Transverse colon (tissue), 4 donors: ENCODE measurements at places on chromosomes 3 and 15. TPM values are rescaled to one million over a fixed set of nuclear protein-coding genes. Genes with fewer than 3 reads are reported as not detected.

GRCh38 chr15:76448755-76449154 lies 112.2 kb downstream of the ISL2 start:
- H3K27me3 ChIP-seq: no peaks in the 10 kb centered on the region
- no peak overlapping the region for H3K4me3 ChIP-seq
- DNase-seq: no peak

- H3K4me3 ChIP-seq: no peak overlapping the region
- DNase-seq: no peak
- H3K27ac ChIP-seq: no peak overlapping the region
- no peaks in the 10 kb centered on the region for H3K36me3 ChIP-seq
Measured at GRCh38 chr15:27774191-27774590, 324.9 kb downstream of the OCA2 start.

DNA sequence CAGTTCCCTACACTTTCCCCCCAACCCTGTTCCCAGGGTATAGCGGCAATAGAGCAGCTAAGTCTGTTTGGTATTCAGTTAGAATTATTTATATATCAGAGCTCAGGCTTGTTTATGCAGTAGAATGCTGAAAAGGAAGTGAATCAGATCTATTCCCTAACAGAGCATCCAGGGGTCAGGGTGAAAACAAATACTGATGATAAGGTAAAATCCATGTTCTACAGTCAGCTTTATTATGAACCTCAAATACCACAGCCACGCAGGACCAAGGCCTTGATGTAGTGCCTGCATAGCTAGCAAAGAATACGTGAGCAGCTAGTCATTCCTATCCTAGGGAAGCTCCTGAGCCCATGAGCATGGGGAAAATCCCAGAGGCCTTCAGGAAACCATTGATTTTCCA lies 229.7 kb upstream of the ICE2 start:
- no peaks in the 10 kb centered on the region for H3K27me3 ChIP-seq
- H3K36me3 ChIP-seq: no peaks in the 10 kb centered on the region

DNA sequence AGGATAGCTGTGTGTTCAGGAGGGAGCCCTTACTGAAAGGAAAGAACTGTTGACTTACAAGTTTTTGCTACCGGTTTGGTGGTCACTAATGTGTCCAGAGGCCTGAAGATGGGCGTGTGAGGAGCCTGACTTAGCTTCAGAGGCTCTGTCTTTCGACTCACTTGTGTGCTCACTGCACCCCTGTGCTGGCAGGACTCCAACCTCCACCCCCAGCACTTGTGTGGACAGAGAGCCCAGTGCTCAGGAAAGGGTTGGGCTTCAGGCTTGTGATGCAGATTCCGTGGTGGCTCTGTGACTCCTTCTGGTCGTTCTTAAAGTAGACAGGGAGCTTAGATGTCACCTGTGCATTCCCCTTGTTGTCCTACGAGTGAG lies 100.9 kb downstream of the PGPEP1L start:
- no peak for DNase-seq
- peak overlapping the region; percentile 40 for H3K27ac ChIP-seq
- H3K4me3 ChIP-seq: no peak overlapping the region
- H3K27me3 ChIP-seq: no peaks in the 10 kb centered on the region
- H3K36me3 ChIP-seq: no peaks in the 10 kb centered on the region
- H3K4me1 ChIP-seq: peaks cover 10% of the 10 kb centered on the region

DNA sequence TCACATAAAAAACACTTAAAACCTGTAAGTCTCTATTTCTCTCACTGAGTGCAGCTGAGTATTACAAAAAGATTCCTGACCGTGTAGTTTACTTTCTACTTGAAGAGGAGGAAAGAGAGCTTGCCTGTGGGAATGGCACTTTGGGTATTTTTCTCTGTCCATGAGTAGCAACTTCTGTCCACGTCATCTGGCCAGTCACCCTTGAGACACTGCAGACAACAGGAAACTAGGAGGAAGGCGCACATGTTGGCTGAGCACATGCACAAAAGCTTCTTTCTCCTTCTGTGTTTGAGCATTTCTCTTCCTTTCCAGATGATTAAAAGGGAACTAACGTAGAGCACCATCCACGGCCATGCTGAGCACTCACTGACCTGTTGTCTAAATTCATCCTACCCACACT lies 19.7 kb downstream of the STARD5 start:
- H3K4me3 ChIP-seq: no peak overlapping the region
- H3K27me3 ChIP-seq: no peaks in the 10 kb centered on the region
- no peak for DNase-seq
- H3K27ac ChIP-seq: peak overlapping the region; percentile 63
- H3K36me3 ChIP-seq: no peaks in the 10 kb centered on the region

DNA sequence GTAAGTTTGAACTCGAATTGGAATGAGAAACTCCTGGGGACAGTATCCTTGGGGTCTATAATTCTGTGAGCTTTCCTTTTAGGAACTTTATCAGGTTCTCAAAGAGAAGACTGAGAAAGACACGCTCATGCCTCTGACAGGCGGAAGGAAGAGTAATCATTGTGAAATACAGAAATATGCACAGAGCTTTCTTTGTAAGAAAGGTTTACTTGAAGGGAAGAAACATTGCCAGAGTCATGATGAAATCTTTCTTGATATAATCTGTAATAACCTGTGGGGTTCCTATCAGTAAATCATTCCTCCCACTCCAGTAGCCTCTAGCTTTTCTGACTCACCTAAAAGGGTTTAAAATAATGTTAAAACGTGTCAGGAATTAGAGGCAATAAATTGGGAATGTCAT lies 83.6 kb upstream of the CCDC39 start:
- no peak overlapping the region for H3K27ac ChIP-seq
- no peak for DNase-seq
- no peaks in the 10 kb centered on the region for H3K27me3 ChIP-seq
- H3K36me3 ChIP-seq: no peaks in the 10 kb centered on the region
- no peaks in the 10 kb centered on the region for H3K4me1 ChIP-seq

DNA sequence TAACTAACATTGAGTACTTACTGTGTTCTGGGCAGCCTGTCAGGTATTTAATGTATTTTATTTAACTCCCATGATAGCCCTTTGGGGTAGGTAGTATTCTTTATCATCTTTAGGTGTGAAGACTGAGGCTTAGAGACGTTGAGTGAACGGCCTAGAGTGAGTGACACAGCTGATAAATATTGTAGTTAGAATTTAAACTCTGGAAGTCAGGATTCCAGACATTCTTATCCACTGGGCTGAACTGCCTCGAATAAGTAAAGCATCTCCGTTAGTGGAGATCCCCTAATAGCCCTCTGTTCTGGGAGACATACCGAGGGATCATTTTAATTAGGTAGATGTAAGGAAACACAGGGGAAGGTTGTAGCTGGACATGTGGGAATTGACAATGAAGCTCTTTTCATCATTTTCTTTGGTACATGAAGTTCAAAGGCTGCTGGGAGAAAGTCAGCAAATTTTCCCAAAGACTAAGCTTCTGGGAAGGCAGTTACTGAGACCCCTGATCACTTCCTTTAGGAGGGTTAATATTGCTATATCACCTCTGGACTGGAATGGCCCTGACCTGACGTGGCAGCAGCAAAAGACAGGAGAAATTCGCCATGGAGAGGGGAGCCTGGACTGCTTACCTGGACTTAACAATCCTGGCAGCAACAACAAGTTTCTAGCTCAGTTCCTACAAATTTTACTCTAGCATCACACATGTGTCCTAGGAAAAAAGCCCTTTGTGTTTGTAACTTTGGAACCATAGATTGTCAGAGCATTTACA lies 11.7 kb upstream of the PDCD6IP start:
- H3K36me3 ChIP-seq: no peaks in the 10 kb centered on the region
- no peak for DNase-seq
- peaks cover 4% of the 10 kb centered on the region for H3K4me1 ChIP-seq
- H3K27me3 ChIP-seq: no peaks in the 10 kb centered on the region

- H3K27me3 ChIP-seq: no peaks in the 10 kb centered on the region
- no peak overlapping the region for H3K4me3 ChIP-seq
- H3K27ac ChIP-seq: peak overlapping the region; percentile 14
Measured at GRCh38 chr15:71279757-71280141, 164.5 kb downstream of the THSD4 start.

DNA sequence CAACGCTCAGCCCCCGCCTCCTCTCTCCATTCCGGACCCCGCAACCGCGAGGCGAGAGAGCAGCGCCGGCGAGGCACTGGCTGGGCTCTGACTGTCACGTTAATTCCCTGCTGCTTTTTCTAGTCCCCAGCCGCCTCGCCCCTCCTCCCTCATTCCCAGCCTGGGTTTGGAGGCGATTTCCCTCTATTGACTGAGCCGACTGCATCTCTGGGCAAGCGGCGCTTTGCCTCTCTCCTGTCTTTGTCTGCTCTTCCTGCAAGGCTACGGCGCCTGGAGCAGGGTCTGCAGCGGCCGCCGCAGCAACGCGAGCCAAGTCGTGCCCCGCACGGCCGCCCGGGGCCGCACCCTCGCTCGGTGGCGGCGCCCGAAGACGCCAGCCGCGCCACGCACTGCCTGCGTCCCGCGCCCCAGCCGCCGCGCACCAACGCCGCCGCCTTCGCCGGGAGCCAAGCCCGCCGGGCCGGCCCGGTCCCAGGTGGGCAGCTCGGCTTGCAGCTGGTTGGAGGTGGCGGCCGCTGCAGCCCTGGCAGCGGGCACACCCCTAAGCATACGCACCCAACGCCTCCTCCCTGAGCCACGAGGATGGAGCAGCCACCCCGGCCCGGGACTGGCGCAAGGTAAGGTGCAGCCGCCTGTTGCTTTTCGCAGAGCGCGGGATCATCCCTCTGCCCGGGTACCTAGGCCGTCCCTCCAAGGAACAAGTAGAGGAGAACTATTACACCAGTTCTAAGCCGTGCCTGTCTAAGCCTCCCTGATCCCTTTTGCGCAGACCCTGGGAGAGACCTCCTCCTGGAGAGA lies at the start of gene LRRC3B:
TSS of gene LRRC3B (plus strand) at position 152 of the 798 bp plus-strand sequence. CDS start 86,901 bp downstream, outside the sequence.
- H3K36me3 ChIP-seq: no peaks in the 10 kb centered on the region
- no peaks in the 10 kb centered on the region for H3K4me1 ChIP-seq
- no peak within 1 kb of the TSS for H3K27ac ChIP-seq
- peak within 1 kb of the TSS; percentile 46 for H3K4me3 ChIP-seq

DNA sequence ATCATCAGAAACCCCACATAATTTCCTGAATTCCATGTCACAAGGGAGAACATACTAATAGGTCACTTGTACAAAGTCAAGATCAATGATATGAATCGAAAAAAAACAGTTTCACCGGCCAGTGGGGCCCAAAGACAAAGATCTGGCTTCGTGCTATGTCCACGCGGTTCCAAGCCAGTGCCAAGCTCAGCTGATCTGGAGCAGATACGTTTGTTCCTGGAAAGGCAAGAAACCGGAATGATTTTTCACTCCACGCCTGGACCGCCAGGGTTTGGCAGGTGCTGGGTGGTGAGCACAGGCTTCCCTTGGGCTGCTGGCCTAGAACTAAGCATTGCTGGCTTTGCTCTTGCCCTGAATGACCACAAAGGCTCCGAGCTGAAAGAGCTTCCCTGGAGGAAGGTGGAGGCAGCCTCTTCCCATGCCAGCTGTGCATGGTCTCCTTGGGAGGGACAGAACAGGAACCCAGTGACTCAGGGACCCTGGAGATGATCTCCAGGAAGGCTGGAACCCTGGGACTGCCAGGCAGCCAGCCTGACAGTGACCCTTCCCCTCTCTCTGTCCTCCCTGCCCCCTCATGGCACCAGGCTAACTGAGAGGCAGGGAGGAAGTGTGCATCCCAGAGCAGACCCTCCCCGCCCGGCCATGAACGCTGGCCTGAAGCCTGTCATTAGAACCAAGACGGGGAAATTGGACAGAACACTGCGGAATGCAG lies 40.9 kb downstream of the TRPM1 start:
- no peak overlapping the region for H3K4me3 ChIP-seq
- H3K4me1 ChIP-seq: no peaks in the 10 kb centered on the region
- H3K36me3 ChIP-seq: no peaks in the 10 kb centered on the region
- no peak for DNase-seq
- H3K27me3 ChIP-seq: no peaks in the 10 kb centered on the region

DNA sequence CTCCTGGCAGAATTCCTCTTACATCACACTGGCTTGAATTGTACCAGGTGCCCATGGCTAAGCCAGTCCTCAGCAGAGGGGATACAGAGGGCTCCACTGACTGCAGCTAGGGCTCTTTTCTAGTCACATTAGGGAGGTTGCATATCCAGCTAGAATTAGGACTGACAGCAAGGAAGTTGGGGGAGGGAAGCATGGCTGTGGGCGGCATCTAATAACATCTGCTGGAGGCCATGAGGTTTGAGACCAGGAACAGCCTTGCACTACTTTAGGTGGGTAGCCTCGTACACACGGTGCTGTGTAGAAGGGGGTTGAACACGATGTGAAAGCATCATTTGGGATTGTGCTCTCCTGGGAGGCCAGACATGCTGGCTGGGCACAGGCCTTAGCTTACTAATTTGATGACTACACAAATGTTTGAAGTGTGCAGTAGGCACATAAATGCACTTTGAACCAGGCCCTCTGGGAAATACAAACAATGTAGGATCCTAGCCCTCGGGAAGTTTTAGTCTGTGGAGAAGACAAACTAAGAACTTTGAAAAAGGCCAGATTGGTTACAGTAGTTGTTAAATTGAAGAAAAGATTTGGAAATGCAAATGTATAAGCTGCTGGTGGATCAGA lies 30.2 kb downstream of the CHCHD6 start:
- DNase-seq: no peak
- no peaks in the 10 kb centered on the region for H3K36me3 ChIP-seq
- H3K27ac ChIP-seq: no peak overlapping the region

DNA sequence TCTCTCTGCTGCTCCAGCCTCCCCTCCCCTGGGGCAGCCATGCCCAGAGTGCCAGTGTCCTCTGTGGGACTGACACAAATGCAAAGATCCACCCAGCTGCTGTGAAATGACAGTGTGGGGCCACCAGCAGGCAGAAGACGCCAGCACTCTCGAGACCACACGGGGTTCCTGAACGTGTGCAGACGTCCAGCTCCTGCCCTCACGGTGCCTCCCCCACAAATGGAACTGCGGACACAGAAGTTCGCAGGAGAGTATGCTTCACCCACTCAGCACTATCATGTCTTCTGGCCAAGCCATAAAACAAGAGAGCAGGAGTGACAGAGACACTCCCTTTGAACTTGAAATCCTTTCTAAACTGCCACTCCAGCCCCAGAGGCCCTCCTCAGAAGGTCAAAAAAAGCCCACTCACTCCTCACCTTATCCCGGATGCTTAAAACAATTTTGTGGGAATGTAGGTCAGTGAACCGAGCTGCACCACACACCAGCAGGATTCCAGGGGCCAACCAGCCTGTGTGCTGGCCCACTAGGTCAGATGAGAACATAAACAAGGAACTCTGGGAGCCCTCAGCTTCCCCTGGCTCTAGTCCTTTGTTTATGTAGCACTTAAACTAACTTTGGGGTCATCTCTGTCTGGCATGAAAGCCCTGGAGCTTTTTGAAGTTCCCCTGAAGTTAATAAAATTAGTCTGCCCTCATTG lies 112.6 kb downstream of the DNAJB8 start:
- no peak overlapping the region for H3K4me3 ChIP-seq
- no peaks in the 10 kb centered on the region for H3K36me3 ChIP-seq
- H3K27me3 ChIP-seq: no peaks in the 10 kb centered on the region
- H3K4me1 ChIP-seq: no peaks in the 10 kb centered on the region
- peak overlapping the region; percentile 12 for H3K27ac ChIP-seq
- DNase-seq: no peak

- no peak overlapping the region for H3K4me3 ChIP-seq
- no peak for DNase-seq
- H3K36me3 ChIP-seq: no peaks in the 10 kb centered on the region
- H3K27me3 ChIP-seq: no peaks in the 10 kb centered on the region
- H3K4me1 ChIP-seq: peaks cover 72% of the 10 kb centered on the region
Measured at GRCh38 chr15:92906563-92907081, 6.5 kb downstream of the CHD2 start.

CYP8B1 gene
- total RNA-seq: not detected

GCHFR gene
- total RNA-seq: 49.4 TPM

LRRC31 gene
- 67.6 TPM for total RNA-seq

LYZL4 gene
- total RNA-seq: not detected

SLC22A14 gene
- not detected for total RNA-seq

GASK1A gene
- total RNA-seq: 0.75 TPM

HOMER2 gene
- total RNA-seq: 9.5 TPM

PODXL2 gene
- 13.0 TPM for total RNA-seq
